ENCODE measurements at places on chromosomes 11 and 22.

- no peak for DNase-seq
These were observed 40.7 kb upstream of the CLMP start for GRCh38 chr11:123235656-123236261.

- no peak for DNase-seq
These were observed 266.4 kb downstream of the BUD13 start for GRCh38 chr11:116506263-116506825.

- DNase-seq: no peak
These were observed 9.2 kb upstream of the POLDIP3 start for GRCh38 chr22:42623756-42624441.

- no peak for DNase-seq
These were observed 9.5 kb downstream of the SDF2L1 start for GRCh38 chr22:21651521-21652009.

DNA sequence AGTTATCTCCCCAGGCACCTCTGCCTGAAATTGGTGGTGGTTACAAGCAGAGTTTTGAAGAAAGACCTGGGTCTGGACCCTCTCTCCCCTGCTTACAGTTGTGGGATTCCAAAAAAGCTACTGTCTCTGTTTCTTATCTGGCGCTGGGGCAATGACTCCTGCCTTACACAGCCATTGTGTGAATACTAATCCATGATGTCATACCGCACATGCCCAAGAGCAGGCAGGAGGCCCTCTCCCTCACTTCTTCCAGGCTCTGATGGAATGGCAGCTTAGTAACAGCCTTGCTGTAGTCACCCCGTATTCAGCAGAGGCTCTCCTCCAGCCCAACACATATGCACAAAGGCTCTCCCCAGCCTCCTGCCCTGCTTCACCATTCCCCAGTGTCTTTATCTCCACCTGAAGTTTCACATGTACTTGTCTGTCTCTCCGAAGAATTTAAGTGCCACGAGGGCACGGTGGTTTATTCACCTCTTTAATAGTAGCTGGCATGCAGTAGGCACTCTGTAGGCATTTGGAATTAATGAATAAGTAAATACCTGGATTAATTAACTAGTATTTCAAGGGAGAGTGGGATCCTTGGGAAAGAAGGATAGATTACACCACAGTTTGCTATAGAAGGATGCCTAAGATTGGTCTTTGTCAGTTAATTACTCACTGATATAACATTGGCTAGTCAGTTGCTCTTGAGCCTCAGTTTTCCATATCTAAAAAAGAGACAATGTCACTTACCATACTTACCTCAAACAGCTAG, 165.6 kb downstream of the ETS1 start:
- no peak for DNase-seq

DNA sequence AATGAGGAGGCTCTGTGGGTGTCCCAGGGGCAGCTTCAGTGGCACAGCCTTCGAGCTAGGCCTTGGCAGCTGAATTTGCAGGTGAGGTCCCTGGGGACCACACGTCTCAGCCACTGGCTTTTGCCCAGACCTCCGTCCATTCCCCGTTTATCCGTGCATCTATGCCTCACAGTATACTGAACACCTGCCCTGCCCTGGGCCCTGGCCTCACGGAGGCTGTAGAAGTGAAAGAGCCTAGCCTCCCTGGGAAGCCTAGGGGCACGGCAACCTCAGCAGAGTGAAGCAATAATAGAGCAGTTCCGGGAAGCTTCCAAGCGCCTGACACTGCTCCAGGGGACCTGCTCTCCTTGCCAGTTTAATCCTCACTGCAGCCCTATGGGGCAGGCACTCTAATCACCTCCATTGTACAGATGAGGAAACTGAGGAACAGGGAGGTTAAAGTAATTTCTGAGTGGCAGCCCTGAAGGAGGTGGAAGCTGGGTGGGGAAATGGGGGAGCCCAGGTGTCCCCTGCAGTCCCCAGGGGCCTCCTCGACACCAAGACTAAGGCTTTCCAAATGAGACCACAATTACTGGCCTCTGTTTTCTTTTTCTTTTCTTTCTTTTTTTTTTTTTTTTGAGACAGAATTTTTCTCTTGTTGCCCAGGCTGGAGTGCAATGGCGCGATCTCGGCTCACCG, 2.7 kb upstream of the NFAM1 start:
- DNase-seq: no peak

DNA sequence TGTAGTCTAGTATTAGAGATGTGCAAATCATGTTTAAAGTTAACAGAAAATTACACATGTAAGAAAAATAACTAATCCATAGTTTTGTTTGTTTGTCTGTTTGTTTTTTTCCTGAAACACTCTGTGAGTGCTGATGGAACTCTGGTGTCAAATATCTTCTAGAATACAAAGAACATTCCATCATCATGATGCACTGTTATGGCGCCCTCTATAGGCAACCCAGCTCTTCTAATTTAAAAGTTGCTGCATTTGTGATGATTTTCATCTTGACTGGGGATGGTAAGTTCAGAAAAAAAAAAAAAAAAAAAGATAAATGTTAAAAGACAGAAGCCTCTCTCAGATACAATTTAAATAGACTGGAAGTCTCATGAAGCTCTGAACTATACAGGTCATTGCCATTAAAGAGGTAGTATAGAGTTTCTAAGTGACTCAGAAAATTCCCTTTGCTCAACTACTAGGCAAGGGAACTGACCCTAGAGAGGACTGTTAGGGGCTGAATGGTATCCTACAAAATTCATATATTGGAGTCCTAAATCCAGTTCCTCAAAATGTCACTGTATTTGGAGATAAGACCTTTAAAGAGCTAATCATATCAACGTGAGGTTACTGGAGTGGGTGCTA, 597.2 kb upstream of the ANO3 start:
- DNase-seq: no peak

GRCh38 chr11:20155683-20156279, 4.5 kb downstream of the DBX1 start:
- no peak for DNase-seq

GRCh38 chr11:79119491-79120284, 321.1 kb downstream of the TENM4 start:
- no peak for DNase-seq

DNA sequence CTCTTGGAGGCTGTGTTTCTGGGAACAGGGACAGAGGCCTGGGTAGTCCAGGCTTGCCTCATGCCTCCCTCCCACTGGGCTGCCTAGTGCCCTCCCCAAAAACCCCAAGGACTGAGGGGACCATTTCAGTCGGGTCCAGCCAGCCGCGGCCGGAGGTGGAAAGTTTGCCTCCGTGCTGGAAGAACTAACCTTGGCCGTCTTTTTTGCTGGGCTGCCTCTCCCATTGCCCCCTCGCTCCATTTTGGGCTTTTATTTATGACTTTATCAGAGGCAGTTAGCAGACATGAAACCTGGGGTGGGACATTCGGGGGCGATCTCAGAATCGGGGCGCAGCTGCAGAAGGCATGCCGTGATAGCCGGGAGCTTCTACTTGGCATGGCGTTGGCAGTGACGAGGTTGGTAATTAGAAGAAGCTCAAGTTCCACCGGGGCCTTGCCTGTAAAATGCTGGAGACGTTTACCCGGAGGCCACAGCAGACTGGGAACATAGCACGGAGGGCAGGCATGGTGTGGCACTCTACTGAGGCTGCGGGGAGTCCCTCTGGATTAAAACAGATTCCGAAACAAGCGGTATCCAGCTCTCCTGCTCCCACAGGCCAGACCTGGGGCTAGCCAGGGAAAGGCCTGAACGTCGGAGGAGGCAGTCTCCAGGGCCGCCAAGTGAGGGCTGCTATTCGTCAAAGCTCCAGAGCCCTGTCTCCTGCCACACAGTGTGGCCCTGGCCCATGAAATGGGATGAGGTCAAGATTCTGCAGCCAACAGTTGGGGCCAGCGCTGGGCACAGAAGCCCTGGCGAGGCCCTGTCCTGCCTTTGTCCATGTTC, 76.4 kb upstream of the PPARA start:
- no peak for DNase-seq

- no peak for DNase-seq
These were observed 27.8 kb downstream of the RELT start for GRCh38 chr11:73404048-73404447.

DNA sequence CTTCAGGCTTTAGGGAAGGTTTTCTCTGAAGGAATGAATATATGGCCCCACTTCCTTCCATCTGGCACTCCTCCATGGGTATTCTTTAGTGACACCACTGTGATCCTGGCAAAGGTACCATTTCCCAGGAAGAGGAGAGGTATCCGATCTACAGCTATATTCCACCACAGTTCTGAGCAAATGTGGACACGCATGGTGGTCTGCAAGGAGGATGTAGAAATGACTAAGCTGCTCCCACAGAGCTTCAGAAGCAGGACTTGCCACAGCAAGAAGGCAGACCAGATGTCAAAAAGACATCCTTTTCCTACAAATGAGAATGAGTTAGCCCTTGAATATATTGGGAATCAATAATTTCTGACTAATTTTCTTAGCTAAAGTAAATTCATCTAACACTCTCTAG, 45.5 kb downstream of the ARFGAP2 start:
- DNase-seq: no peak

- no peak for DNase-seq
These were observed 45.5 kb downstream of the PACSIN2 start for GRCh38 chr22:42969348-42969975.
